ENCODE measurements at places on chromosomes 3 and 15. TPM values are rescaled to one million over a fixed set of nuclear protein-coding genes. Genes with fewer than 3 reads are reported as not detected.

The ENTPD3 gene
- total RNA-seq = 0.22 TPM

The CELF6 gene
- total RNA-seq = under 0.01 TPM

The LMAN1L gene
- total RNA-seq = not detected

The SH2D7 gene
- total RNA-seq = not detected

The AGBL1 gene
- not detected for total RNA-seq

The MCTP2 gene
- 53.6 TPM for total RNA-seq

The TM4SF18 gene
- total RNA-seq = not detected

The IL17RD gene
- total RNA-seq = 0.44 TPM

The LTK gene
- total RNA-seq = 3.9 TPM

The LRRC3B gene
- total RNA-seq = not detected

The CCDC13 gene
- total RNA-seq = 0.57 TPM

The GATA2 gene
- 2.0 TPM for total RNA-seq

The LRRC34 gene
- 6.6 TPM for total RNA-seq

The C3orf20 gene
- total RNA-seq = under 0.01 TPM

The CP gene
- not detected for total RNA-seq

The MST1R gene
- total RNA-seq = 0.43 TPM

The ECE2 gene
- not detected for total RNA-seq

The TMEM40 gene
- 0.86 TPM for total RNA-seq
